ENCODE measurements at places on chromosomes 16 and 17. TPM values are rescaled to one million over a fixed set of nuclear protein-coding genes. Genes with fewer than 3 reads are reported as not detected.

DNA sequence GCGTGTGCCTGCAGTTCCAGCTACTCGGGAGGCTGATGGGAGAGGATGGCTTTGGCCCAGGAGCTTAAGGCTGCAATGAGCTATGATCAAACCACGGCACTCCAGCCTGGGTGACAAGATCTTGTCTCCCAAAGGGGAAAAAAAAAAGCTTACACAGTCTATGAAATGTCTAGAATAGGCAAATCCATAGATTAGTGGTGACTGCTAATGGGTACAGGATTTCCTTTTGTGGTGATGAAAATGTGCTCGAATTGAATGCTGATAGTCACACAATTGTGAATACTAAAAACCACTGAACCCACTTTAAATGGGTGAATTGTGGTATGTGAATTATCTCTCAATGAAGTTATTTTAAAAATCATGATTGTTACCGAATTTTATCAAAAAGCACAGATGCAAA lies 14.9 kb downstream of the USP7 start:
- no peak for DNase-seq

DNA sequence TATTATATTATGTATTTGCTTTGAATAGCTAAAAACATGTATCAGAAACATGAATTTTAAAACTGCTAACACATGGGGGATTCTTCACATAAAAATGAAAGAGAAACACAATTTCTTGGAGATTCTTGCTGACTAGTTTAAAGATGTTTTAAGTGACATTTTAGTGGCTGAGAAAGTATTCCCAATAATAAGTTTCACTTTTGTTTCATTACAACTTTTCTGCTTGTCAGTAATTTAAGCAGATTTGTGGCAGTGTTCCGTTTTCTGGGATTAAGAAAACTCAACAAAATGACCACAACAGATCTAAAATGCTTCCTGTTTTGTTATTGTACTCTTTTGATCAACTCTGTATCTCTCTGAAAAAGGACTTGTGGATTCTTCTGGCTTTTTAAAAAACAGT lies 75.9 kb downstream of the NLK start:
- DNase-seq = no peak

DNA sequence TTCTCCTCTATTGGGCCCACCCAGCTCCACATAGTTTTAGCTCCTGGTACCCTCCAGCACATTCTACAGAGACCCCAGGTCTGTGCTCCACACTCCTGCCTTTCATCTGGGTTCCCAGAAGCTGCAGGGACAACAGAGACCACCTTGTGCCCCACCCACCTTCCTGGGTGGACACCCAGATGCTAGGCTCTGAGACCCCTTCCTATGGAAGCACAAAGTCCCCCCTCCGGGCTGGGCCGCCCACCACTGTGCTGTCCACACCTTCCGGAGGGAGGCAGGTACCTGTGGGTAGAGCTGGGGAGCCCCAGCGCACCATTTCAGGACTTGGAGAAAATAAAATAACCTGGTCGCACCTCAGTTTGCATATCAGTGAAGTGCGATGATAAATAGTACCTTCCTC lies 224.9 kb upstream of the FOXF1 start:
- no peak for DNase-seq

DNA sequence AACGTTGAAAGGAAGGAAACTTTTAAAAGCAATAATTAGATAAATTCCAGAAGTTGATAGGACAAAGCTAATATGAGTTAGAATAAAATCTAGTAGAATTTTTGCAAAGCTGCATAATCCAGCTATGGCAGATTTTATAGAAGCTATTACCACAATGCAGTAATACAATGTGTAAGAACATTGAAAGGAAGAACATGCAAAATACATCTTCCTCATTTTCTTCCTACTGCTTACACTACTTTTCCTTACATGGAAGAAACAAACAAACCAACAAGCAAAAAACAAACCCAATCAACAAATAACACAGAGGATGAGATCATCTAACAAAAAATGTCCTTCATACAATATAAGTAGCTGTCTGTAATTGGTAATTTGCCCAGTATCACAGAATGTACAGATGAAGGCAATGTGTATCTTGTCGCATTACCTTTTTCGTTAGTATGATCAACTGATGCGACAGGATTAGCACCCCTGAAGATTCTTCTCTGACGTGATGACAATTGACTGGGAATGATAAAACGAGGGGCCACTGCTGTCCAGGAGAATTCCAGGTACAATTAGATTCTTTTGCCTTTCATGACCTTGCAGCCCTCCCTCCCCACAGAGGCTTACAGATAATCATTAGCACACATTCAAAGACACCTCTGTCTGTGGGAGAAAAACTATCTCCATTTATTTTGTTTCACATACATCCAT lies 21.2 kb upstream of the LRRC37A start:
- DNase-seq = no peak

GRCh38 chr17:80394629-80395216 lies 20.2 kb upstream of the ENDOV start:
- DNase-seq = no peak

Gene RNF112
- 0.06 TPM for total RNA-seq

Gene HSD11B2
- 0.58 TPM for total RNA-seq
